G401 (cell line): ENCODE measurements at places on chromosomes 2 and 18.

DNA sequence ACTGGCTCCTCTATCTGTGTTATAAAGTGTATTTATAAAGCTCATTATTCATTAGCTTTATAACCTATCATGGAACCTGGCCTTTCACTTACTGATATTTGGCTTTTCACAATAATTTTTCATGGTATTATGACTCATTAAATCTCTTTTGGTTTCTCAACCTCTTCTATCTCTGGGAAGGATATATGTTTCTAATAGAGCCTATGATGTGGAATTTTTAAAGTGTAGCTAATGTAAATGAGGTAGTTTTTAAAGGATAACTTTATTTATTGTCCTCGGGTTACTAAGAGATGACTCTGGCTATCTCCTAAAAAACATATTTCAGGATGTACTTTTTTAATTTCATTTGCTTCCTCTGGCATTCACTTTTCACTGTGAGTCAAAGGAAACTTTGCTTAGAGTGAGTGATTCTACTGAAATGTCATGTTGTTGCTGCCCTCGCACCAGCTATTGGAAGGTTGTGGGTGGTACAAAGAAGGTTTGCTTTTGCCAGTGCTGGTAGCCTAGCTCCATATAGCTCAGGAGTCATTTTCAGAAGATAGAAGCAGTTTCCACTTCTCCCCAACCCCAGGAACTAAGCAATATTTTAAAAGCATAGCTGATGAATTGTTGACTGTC, 85.2 kb upstream of the RPE start:
- DNase-seq, result no peak

DNA sequence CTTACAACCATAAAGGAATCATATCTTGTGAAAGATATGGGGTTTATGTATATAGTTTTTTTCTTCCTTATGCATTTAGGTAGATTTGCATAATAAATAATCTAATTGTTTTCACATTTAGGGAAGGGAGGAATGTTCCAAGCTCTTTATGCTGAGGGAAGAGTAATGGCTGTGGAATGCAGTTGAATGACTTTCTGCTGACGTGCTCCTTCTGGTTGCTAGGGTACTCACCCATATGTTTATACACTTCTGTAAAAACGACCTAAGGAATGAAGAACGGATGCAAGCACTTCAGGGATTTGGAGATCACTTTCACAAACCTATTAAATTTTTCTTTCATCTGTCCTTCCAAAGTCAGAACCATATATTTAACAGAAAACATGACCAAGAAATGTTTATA, 29.2 kb upstream of the PPP4R1 start:
- DNase-seq, result no peak

DNA sequence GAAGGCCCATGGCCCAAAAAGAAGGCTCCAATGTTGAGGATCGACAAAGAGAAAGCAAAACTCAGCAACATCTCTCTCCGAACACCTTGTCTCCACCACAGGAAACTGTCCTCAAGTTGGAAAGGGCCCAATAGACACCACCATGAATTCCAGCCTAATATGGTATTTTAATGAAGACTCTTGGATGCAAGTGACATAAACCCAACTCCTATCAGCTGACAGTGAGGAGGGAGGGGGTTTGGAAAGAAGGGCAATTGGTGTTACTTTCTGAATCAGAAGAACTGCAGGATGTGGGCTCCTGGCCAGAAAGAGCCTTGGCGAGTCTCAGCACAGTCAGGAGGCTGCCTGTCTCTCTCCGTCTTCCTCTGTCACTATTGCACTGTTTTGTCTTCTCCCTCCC, 40.3 kb upstream of the SIGLEC15 start:
- DNase-seq, result no peak

DNA sequence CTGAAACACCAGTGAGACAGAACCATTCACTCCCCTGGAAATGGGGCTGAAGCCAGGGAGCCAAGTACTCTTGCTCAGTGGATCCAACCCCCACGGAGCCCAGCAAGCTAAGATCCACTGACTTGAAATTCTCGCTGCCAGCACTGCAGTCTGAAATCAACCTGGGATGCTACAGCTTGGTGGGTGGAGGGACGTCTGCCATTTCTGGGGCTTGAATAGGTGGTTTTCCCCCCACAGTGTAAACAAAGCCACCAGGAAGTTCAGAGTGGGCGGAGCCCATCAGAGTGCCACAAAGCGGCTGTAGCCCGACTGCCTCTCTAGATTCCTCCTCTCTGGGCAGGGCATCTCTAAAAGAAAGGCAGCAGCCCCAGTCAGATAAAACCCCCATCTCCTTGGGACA, 292.8 kb downstream of the LNPK start:
- no peak for DNase-seq

- DNase-seq, result no peak
Measured at GRCh38 chr18:5287854-5288253, 7.7 kb downstream of the ZBTB14 start.

DNA sequence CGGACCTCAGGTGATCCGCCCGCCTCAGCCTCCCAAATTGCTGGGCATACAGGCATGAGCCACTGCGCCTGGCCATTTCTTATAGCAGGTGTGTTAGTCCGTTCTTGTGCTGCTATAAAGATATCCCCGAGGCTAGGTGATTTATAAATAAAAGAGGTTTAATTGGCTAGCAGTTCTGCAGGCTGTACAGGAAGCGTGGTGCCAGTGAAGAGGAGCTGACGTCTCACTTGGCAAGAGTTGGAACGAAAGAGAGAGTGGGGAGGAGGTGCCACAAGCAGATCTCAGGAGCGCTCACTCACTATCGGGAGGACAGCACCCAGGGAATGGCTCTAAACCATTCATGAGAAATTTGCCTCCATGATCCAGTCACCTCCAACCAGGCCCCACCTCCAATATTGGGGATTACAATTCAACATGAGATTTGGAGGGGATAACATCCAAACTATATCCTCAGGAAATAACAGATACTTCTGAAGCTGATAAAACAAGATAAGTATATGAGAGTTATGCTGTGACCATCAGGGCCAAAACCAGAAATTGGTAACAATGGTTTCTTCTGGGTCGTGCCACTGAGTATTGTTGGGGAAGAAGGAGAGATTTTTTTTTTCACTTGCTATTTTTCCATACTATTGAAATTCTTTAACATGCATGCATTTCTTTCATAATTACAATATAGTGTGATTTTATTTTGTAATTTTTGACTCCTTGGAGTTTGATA, 7.4 kb upstream of the RMC1 start:
- peak; percentile 36 for DNase-seq

DNA sequence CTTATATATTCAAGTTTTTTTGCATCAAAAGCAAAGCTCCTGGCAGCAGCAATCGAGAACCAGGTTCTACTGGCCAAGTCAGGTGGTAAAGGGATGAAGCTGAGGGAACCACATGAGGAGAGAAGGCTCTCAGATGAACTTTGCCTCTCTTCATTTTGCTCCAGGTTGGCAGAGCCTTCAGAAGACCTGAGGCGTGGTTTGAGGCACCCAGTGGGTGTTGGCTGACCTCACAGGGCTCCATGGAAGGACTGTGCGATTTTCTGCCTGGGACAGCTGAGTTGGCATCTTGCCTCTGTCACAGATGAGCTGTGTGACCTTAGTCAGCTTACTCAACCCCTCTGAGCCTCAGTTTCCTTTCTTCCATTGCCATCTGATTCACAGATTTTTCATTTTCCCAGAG, 89.0 kb downstream of the INSIG2 start:
- DNase-seq, result no peak

DNA sequence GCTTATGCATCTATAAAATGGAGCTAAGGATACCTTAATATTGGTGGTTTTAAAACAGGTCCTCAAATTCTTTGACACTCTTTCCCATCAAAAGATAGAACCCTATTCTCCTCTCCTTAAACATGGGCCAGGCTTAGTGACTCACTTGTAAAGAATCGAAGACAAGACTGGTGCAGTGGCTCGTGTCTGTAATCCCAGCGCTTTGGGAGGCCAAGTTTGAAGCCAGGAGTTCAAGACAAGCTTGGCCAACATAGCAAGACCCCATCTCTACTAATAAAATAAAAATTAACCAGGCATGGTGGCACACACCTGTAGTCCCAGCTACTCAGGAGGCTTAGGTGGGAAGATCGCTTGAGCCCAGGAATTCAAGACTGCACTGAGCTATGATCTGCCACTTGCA, 44.5 kb downstream of the CYBRD1 start:
- DNase-seq, result no peak

GRCh38 chr2:120626566-120626965, 109.1 kb upstream of the GLI2 start:
- no peak for DNase-seq

DNA sequence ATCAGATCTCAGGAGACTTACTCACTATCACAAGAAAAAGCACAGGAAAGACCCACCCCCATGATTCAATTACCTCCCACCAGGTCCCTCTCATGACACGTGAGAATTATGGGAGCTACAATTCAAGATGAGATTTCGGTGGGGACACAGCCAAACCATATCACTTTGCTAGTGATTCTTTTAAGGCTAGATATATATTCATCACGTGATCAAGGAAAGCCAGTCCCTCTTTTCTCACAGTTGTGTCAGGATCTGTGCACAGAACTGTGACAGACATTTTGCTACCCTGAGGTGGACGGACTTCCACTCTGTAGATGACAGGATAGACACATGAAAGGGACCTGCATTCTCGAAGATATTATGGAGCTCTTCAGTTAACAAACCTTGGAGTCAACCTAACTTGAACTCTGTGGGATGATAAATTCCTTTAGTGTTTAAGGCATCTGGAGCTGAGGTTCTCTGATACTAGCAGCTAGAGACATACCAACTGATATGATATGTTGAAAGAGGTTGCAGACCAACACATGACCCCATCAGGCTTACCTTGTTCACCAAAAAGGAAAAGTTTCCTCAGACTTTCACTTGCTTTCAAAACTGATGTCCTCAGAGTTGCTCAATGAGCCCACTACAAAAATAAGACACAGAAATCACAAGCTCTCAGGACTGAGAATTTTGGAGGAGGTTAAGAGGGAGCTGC, 66.3 kb upstream of the SCG2 start:
- no peak for DNase-seq

DNA sequence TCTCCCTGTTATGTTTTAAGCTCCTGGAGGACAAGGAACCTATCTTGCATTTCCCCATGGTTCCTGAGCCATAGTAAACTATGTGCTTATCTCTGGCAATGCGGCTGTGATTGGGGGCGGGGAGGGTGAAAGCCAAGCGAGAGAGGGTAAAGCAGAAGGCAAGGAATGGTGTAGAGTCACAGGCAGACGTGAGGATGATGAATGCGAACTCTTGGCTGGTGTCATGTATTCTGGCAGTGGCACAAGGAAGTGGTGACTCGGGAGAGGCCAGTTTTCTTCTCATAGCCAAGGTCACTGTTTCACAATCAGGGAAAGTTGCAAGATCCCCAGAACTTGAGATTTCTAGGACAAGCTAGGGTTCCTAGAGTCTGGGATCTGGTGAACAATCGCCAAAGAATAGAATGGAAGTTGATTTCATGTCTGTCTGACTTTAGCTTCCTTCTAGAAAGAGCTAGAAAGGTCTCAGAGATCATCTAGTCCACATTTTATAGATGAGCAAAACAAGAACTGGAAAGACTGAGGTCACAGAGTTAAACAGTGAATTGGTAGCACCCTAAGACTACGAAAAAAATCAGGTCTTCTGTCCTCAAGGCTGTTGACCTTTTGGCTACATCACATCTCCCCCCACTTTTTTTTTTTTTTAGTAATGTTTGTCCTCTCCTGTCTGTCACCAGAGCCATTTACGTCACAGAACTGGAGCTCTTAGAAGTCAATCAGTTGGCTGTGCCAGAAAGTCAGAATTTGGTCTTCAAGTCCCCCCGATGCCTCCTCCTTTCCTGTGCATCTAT, 137.0 kb downstream of the BCL11A start:
- DNase-seq, result no peak

DNA sequence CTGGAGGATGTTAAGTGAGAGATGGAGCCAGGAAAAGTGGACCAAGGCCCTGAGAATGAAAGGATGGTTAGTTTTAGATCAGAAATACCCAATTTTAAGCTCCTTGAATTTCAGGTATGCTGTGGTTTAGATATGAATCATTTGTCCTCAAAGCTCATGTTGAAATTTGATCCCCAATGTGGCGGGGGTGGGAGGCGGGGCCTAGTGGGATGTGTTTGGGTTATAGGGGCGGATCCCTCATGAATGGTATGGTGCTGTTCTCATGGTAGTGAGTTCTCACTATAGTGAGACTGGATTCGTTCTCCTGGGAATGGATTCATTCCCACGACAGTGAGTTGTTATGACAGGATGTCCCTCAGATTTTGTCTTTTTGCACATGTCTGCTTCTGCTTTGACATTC, 11.4 kb downstream of the MYO5B start:
- DNase-seq, result no peak

DNA sequence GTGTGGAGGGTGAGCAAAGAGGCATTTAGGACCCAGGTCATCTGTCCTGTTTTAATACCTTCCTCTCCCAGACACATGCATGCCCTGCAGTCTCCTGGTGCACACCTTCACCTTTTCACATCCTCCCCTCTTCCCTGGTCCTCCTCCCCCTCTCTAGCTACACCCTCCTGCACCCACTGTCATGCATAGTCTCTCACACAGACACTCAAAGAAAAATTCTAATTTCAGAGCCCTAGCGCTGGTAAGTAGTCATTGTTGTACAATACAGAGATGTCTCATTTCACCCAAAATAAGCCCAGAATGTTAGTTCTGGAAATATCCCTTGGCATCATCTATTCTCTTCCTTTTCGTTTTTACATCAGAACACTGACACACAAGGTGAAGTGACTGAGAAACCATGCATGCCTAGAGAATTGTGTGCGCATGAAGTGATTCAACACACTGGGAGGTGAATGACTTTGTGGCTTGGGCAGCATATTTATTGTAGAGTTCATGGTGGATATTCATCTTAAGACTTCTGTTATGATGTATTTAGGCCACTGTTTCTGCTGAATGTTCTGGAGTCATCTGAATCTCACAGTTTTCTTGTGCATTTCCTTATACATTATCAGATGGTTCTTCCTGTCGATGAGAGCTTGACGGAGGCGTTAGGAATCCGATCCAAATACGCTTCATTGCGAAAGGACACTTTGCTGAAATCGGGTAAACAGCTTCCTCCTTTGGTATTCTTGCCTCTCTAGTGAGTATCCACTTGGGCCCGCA, 69.9 kb downstream of the COA5 start:
- no peak for DNase-seq

DNA sequence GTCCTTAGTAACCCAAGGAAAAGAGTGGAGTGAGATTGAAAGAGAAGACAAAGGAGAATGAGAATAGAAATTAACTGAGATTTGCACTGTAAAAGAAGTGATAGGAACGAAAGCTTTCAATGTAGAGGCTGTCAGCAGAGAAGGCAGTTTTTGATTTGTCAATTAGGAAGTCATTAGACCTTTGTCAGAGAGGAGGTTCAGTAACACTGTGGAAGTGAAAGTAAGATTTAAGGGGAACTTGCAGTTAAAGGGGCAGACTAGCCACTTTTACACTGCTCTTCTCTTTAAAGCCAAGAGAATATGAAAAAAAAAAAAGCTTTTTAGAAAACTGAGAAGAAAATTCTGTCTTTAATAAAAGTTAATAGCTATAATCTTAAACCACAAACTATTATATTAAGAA, 11.5 kb upstream of the KYNU start:
- DNase-seq, result no peak

- no peak for DNase-seq
Measured at GRCh38 chr18:62660691-62661090, 54.6 kb upstream of the PHLPP1 start.
